ENCODE measurements at places on chromosomes 13 and 19.

- DNase-seq: no peak
These were observed 7.3 kb downstream of the OPA3 start for GRCh38 chr19:45577111-45577905.

- DNase-seq: no peak
These were observed 9.2 kb upstream of the ZSCAN22 start for GRCh38 chr19:58317476-58318072.

GRCh38 chr13:110471156-110471832 is 90.2 kb downstream of the RAB20 start:
- no peak for DNase-seq

GRCh38 chr19:5805462-5806132 is 730 bp downstream of the NRTN start:
- DNase-seq: peak; percentile 76

- DNase-seq: no peak
These were observed at the start of gene SLC44A2 for GRCh38 chr19:10625003-10625761. TSS of gene SLC44A2 (plus strand) at chr19:10625553. CDS start at chr19:10625634, 81 bp downstream.

DNA sequence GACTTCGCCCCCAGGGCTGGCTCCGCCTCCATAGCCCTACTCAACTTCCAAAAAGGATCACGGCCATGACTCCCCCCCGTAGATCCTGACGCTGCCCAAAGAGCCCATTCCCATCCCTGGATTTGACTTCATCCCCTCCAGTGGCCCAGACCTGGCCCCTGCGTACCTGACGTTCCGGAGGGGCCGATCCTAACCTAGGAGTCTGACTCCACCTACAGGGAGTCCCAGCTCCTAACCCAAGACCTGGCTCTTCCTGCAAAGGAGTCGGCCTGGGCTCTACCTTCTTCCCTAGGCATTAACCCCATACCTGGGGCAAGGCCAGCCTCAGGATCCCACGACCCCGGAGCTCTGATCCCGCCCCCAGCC is 10.8 kb downstream of the STAP2 start:
- DNase-seq: no peak

- DNase-seq: no peak
These were observed 10.2 kb downstream of the PPP1R37 start for GRCh38 chr19:45103156-45103507.

DNA sequence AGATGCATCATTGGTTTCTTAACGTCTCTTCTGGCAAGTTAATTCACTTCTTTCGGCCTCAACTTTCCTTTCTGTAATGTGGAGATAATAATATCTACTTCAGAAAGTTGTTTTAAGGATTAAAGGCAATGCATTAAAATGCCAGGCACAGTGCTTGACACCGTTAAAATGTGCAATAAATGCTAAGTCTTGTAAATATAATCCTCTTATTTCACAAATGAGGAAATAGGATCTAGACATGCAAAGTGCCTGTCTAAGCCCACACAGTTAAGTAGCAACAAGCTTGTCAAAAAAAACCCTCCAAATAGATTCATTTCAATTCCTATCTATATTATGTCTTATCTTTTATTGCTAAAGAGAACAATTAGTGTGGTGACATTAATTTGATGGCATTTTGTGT is 86.4 kb upstream of the TSC22D1 start:
- DNase-seq: no peak

DNA sequence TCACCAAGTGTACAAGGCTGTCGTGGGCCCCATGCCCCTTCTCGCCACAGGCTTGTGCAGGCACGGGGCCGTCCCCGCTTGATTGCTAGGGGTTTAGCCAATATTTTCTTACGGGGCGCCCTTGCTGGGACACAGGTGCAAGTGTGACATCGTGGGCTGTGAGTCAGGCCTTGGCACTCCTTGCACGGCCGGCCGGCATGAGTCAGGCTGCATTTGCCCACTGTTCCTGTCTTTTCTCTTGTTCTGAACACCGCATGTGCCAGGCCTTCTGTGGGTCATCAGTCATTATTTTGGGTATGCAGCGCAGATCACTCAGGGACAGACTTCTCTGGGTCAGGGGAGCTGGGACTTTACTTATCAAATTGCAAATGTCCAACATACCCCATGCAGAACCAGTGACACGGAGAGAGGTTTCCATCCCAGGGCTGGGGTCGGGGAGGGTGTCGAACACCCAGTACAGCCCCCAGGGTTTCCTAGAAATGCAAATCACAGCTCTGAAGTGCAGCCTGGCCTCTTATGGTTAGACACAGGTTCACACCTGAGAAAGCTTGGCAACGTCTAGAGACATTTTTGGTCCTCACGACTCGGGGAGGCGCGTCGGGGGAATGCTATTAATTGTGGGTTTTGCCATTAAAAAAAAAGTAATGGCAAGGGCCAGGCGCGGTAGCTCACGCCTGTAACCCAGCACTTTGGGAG is 22.5 kb upstream of the KLF2 start:
- DNase-seq: no peak

GRCh38 chr13:45821811-45822210 is 29.7 kb downstream of the SIAH3 start:
- DNase-seq: no peak

DNA sequence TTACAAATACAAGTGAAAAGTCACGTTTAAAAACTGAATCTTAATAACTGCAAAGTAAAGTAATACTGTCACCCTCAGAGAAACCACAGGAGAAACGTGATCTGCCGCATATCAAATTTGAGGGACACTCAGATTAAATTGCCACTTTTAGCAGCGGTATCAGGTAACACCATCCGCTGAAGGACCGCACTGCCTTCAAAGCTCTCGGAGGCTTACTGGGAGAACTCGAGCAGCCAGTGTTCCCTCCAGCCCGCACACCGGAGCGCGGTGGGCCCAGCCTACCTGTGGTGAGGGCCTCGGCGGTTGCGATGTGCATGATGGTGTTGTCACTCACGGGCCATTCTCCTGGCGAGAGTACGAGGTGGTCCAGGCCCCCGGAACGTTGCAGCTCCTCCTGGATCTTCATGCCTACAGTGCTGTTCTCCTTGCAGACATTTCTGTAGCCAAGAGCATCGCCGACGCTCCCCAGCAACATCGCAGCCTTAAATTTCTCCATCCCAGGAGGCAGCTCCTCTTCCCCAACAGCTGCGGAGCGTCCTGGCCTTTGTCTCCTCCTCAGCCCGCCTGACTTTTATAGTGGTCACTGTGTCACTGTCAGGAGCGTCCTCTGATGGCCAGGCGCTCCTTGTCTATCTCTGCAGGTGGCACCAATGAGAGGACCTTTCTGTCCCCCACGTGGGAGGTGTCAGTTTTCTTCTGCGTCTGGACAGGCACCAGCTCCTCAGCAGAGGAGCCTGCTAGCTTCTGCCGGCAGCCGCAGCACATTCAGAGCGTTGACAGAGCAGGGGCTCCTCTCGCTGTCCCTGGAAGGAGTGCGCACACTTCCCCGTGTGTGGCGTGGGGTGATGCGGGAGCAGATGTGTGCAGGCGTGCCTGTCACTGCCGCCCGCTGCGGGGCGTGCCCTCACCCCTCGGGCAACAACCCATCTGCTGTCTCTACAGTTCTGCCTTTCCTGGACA is at the start of gene ADPRHL1:
Gene ADPRHL1 (minus strand): TSS at position 547 of the 960 bp plus-strand sequence. CDS start 51 bp downstream, at position 496.
- DNase-seq: no peak

- DNase-seq: no peak
These were observed 196.7 kb downstream of the TBC1D4 start for GRCh38 chr13:75285310-75285709.

- DNase-seq: no peak
These were observed 103.6 kb downstream of the MBNL2 start for GRCh38 chr13:97325738-97326137.

GRCh38 chr19:18418483-18419194 is 559 bp upstream of the SSBP4 start:
- DNase-seq: no peak

GRCh38 chr19:21023901-21024300 is 3.4 kb downstream of the ZNF430 start:
- DNase-seq: no peak

DNA sequence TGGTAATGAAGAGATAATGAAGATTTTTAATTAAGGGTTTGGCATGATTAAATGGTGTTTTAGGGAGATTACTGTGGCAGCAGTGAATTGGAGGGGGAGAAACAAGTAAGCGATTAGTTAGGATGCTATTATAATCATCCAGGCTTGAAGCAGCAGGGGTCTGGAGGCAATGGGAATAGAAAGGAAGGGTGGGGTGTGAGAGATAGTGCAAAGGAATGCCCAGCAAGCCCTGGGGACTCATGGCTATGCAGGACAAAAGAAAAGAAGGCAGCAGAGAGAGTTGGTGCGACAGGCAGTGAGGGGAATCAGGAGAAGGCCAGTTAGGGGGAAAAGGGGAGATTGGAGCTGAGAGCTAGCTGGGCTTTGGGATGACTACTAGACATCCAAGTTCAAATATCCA is 34.5 kb downstream of the SOX21 start:
- no peak for DNase-seq

- DNase-seq: no peak
These were observed 19.0 kb downstream of the AKT2 start for GRCh38 chr19:40266119-40266518.

- no peak for DNase-seq
These were observed 647.8 kb upstream of the KLHL1 start for GRCh38 chr13:70756088-70756487.

DNA sequence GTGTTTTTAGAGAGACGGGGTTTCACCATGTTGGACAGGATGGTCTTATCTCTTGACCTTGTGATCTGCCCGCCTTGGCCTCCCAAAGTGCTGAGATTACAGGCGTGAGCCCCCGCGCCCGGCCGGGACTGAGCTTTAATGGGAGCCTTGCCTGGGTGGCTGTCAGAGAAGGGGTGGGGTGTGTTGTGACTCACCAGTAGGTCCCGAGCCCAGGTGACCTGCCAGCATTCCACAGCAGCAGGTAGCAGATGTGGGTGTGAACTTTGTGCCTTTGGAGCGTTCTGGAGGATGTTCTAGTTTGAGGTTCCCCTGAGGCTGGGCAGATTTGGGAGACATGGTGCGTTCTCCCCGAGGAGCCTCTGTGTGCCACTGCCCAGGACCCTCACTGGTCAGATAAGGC is 7.1 kb upstream of the EPN1 start:
- no peak for DNase-seq

- DNase-seq: no peak
These were observed 13.6 kb downstream of the KLF5 start for GRCh38 chr13:73072239-73072900.

DNA sequence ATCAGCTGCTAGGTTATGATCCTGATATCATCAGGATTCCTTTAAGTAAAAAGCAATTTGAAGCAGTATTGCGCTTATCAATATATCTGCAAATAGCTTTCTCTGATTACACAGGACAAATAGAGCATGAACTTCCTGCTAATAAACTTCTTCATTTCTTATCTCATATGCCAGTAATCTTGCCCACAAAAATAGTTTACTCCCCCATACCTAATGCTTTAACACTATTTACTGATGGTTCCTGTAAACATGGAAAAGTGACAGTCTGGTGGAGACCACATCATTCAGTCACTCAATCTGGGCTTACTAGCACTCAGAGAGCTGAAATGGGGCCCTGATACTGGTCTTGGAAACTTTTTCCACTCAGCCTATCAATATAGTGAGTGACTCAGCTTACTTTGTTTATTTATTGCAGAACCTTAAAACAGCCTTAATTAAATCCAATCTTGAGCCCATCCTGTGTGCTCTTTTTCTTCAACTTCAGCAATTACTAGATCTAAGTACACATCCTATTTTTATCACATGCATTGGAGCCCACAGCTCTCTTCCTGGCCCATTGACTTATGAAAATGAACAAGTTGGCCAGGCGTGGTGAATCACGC is 1464.3 kb downstream of the UQCRFS1 start:
- no peak for DNase-seq

DNA sequence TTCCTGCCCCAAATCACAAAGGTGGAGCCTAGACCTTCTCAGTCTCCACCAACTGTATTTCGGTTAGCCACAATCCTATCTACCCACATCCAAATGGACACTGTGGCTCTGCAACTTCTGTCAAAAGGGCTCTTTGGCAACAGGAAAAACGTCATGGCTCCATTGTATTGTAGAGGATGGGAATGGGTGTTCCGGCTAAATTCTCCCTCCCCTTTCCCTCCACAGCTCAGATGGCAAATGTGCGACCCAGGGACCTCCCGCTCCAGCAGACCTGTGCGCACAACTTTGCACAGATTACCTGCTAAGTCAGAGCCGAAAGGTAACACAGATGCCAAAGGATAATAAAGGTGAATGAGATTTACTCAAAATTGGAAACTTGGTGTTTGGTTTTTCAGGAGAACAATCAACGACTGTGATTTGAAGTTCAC is 968 bp upstream of the KL start:
- DNase-seq: no peak

DNA sequence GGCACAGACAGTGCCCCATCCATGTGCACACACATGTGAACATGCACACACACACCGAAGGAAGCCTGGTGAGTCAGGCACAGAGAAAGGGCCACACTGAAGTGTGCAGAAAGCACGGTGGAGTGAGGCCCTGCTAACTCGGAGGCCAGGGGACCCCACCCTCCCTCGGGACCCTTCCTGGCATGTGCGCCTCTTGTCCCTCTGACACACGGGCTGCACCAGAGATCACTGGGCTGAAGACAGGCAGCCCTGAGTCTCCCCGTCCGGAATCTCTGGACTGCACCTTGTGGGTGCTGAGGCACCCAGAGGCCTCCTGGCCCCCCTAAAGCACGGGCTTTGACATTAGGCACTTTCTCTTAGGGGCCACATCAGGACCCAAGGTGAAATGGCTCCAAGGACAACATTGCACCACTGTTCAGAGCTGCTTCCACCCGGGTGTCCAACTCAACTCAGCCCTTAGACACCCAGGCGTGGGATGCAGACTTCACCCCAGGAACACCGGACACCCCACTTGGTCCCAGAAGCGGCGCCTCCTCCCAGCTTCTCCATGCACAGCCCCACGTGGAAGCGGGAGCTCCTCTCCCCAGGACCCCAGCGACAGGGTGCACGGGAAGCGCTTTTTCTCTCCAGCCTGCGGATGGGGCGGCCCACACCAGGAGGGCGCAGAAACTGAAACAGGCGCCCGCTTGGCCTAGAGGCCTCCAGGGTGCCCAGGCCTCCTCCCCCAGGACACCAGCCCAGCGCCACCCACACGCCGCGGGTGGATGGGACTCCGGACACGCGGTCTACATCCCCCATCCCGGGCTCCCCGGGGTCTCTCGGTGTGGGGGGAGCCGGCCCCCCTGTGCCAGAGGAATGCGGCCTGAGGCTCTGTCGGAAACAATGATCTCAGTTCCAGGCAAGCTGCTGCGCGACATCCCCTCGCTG is 90.2 kb downstream of the SPACA7 start:
- DNase-seq: no peak

DNA sequence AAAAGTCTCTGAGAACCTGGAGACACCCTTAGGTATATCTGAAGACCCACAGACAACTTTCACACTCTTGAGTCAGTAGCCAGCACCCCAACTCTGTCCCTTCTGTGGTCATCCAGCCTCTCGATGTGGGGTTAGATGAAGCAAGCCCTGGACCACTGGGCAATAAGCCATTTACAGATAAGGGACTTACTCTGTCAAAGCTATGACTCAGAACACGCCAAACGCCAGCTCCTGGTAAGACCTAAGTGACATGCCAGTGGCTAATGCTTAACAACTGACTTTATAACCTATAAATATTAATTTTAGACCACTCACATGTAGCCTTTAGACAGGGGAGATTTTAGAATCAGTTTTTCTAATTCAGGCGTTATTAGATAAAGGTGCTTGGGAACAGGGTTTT is 85.7 kb downstream of the SHISA2 start:
- DNase-seq: no peak

GRCh38 chr13:91203430-91203829 is 144.1 kb upstream of the MIR17HG start:
- DNase-seq: no peak
